ENCODE measurements at places on chromosomes 16 and 17.

- peak; percentile 59 for DNase-seq
Observed at GRCh38 chr17:28416703-28417311, 10.8 kb upstream of the SLC46A1 start.

DNA sequence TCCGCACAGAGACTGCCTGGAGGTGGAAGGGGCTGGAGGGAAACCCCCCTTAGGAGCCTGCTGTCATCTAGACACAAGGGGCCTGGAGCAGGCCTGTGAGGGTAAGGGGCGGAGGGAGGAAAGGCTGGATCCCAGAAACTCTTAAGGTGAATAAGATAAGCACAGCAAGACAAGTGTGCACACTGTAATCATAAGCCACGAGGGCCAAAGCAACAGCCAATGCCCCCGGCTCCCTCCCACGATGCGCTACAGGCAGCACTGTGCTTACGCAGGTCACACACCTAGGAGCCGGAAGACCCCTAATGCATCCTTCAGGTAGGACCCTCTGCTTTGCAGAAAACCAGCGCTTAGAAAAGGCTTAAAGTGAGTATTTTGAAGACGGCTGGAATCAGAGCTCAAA lies 24.6 kb downstream of the ZFHX3 start:
- no peak for DNase-seq

GRCh38 chr17:58219789-58220183 lies 731 bp upstream of the MKS1 start:
- no peak for DNase-seq

- DNase-seq: no peak
Observed at GRCh38 chr17:21173543-21173942, 40.4 kb downstream of the TMEM11 start.

Data from head of caudate nucleus (tissue), 42 donors.